ENCODE measurements at places on chromosomes 16 and 17.

GRCh38 chr17:7947651-7948050, 15.6 kb downstream of the CNTROB start:
- DNase-seq: no peak

GRCh38 chr17:13320046-13320785, 281.5 kb downstream of the HS3ST3A1 start:
- DNase-seq: no peak

GRCh38 chr17:72422204-72422504, 301.3 kb downstream of the SOX9 start:
- DNase-seq: no peak

DNA sequence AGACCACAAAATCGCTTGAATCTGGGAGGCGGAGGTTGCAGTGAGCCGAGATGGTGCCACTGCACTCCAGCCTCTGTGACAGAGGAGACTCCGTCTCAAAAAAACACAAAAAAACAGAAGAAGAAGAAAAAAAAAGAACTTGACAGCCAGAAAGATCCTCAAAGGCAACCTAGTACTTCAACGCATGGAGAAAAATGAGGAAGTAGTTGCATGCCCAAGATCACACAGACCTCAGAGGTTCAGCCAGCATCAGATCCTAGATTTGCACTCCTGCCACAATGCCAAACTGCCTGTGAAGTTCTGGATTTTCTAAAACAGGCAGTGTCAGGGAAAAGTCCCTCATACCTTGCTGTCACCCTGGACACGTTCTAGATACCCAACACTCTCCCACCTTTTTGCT, 1.5 kb downstream of the ATPAF2 start:
- DNase-seq: no peak

DNA sequence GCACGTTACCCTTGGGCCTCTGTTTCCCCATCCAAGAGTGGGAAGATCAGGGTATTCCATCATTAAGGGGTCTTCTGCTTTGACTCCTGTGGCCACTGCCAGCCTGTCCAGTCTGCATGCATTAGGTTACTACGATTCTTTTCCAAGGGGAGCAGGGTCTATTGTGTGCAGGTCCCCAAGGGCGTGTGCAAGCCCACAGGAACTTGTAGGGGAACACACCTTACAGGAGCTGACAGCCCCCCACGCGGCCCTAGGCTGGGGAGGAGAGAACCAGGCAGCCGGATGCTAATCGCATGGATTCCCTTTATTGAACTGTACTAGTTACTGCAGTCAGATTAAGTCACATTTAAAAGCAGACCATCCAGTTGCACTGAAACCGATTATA, 116.7 kb downstream of the C16orf78 start:
- DNase-seq: no peak

DNA sequence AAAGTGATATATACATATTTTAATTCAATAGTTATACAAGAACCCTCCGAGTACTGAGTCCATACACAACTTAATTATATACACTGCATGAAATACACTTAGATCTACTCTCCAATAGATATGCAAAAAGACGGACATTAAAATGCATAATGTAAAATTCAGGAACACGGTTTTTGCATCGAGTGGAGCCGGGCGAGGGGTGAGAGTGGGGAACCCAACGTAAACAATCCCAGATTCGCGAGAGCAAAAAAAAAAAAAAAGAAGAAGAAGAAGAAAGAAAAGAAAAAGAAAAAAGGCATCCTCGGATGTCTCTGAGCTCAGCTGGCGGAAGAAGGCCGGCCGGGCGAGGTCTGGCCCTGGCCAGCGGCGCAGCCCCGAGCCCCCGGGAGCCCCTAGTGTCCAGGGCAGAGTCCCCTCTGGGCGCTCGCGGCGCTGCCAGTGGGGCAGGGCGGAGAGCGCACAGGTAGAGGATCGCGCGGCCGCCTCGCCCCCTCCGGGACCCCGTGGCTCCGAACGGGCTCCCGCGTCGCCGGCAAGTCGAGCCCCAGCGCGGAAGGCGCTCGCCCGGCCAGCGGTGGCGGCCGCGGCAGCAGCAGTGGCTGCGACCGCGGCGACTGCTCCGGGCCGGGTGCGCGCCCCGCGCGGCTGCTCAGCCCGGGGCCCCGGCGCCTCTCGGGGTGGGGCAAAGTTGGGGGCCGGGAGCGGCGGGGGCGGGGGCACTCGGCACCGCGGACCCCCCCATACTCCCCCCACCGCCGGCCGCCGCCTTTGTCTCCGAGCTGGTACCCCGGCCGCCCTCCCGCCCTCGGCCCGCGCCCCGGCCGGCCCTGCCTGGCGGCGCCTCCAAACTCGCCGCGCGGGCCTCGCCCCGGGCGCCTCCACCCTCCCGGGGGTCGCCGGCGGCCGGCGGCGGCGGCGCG, 9.6 kb upstream of the ZFHX3 start:
- no peak for DNase-seq

DNA sequence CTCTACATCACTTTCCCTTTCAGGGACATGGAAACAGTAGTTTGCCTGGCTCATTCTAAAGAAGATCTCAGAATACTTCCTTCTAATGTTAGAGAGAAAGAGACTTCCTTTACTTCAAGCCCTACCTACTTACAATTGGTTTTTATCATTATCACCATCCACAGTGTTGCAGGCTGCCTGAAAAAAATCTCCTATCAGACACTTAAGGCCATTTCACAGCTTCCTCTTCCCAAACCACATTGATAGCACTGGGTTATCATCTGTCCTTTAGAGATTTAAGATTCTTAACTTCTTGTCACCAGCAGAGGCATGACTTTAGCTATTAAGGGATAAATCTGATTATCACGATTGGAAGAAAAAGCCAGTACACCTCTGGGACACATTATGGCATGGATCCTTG, 178.5 kb upstream of the TBX2 start:
- DNase-seq: no peak

DNA sequence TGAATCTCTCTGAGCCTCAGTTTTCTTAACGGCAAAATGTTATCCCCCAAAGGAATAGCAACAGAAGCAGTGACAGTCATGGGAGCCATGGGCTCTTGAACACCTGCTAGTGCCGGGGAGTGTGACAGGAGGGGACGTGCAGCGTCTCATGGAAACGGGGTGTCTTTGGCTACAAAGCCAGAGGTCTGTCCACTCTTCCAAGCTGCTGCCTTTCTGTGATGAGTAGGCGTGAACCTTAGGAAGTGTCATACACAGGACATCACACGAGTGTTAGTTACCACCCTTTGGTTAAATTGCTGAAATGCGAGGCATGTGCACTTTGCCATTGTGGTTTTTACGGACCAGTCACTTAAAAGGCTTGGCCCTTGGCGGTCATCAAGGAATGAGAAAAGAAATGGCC, 93.4 kb downstream of the IRF8 start:
- no peak for DNase-seq

Data from stimulated activated CD4-positive, alpha-beta T cell treated with anti-CD3 and anti-CD28 coated beads, TNF-alpha, amount 100 ng/mL, for 4 hours (primary cell).